ENCODE measurements at places on chromosomes 4 and X.
A peak's percentile ranks its signal among the peaks of the same experiment; 100 is the strongest.

DNA sequence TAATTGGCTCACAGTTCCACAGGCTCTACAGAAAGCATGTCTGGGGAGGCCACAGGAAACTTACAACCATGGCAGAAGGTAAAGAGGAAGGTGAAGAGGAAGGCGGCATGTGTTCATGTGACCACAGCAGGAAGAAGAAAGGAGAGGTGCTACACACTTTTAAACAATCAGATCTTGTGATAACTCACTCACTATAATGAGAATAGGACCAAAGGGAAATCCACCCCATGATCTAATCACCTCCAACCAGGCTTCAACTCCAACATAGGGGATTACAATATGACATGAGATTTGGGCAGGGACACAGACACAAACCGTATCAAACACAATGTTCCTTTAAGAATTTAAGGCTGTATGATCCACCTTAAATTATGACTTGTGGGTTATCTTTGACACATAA, 10.5 kb upstream of the PGM2 start:
- DNase-seq, result no peak

DNA sequence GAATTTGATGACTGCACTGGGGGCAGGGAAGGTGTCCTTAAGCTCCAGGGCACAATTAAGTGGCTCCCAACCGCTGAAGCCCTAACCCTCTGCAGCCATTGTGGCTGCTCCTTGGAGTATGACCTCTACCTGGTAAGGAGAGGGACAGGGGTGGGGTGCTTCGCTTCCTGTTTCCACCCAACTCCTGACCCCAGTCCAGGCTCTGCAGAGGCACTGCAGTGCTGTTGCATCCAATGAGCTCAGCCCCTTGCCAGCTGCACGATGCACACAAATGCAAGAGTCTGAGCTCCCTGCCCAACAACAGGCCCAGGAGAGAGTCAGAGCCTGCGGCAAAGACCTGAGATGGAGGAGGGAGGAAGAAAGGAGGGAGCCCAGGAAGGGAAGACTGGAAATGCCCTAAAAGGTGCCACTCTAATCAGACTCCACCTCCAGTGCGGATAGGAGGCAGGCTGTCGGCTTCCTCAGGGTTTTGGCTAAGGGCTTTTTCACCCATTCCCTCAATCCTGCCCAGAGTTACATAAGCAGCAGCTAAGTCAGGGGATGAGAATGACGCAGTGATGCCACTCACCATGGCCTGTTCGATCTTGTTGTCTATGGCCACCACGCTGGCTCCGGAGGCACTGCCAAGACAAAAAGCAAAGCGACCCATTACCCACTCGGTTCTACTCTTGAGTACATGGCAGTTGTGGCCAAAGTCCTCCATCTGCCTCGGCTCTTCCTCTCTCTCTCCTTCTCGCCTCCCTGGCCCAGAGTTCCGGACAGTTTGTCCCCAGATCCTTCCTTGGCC, 60.1 kb downstream of the TSC22D3 start:
- no peak for DNase-seq

DNA sequence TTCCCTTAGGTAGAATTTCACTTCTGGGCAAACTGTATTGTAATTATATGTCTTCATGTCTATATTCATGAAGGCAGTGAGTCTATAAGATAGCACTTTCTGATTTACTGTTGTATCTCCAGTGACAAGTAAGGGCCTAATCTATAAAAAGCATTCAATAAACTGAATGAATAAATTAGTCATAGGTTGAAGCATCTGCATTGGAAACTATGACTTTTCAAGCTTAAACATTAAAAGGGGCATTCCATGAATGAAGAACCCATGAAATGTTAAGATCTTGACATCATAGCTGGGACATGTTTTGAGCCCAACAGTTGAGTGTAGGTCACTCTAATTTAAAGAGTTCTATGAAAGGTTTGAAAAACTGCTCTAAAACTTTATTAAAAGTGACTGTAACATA, 159.3 kb upstream of the LCORL start:
- DNase-seq, result no peak

DNA sequence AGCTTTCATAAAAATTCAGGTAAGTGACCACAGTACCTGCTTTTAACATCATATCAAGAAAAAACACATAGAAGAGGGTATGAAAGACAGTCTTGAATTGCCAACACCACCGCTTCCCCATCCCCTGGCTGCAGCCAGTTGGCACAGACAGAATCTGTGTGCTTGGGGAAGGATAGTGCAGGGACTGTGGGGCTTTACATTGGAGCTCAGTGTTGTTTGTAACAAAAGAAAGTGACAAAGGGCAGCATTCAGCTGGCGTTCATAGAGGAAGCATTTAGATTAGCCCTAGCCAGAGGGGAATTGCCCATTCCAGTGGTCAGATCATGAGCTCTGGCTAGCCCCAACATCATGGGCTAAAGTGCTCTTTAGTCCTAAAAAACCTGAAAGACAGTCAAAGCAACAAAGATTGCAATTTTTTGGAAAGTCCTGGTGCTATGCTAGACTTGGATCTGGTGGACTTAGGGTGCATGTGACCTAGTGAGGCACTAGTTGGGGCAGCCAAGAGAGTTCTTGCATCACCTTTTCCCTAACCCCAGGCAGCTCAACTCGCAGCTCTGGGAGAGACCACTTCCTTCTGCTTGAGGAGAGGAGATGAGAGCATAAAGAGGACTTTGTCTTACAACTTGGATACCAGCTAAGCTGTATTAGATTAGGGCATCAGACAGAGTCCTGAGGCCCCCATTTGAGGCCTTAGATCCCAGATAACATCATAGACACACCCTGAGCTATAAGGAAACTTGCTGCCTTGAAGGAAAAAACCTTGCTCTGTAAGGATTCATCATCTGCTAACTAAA, 1602.4 kb upstream of the ADGRL3 start:
- DNase-seq, result peak; percentile 15

- no peak for DNase-seq
Measured at GRCh38 chr4:10321931-10322330, 135.3 kb downstream of the ZNF518B start.

DNA sequence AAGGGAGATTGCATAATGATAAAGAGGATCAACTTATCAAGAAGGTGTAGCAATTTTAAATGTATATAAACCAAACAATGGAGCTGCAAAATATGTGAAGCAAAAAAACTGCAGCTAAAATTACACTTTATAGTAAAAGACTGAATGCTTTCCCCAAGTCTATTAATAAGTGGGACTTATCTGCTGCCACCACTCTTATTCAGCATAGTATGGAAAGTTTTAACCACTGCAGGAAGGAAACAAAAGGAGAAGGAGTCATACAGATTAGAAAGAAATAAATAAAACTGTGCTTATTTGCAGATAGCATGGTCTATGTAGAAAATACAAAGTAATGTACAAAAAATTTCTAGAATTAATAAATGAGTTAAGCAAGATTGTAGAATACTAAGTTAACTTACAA, 94.1 kb upstream of the GK2 start:
- no peak for DNase-seq

GRCh38 chrX:35458142-35458541, 340.0 kb upstream of the MAGEB16 start:
- DNase-seq, result no peak

- DNase-seq, result no peak
Measured at GRCh38 chrX:31154946-31155345, 83.1 kb upstream of the FTHL17 start.

DNA sequence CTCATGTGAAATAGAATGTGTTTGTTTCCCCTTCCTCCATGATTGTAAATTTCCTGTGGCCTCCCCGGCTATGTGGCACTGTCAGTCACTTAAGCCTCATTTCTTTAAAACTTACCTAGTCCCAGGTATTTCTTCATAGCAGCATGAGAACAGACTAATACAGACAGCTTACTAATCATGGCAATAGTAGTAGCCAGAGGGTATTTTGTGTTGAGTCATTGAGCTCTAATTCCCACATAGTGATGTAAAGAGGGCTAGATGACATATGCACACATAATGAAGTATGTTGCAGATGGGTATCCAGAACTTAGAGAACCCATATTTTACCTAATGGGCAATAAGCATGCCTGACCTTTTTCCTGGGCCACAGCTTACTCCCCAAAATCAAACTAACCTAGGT, 1197.2 kb downstream of the PCDH7 start:
- no peak for DNase-seq

DNA sequence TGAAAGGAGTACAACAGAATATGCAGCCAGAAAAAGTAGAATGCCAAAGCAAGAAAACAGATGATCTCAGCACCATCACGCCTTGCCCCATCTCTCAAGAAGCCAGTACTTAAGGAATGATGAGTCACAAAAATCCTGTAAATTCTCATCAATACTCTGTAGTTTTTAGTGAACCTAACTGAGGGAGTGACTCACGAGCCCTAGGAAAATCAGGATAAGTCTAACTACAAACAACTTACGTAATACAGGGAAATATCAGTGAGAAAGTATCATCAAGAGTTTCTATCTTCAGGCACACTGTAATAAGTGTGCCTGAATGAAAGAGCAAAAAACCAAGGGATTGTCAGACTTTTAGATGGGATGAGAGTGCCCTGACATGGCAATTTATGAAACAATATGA, 644.4 kb downstream of the STPG2 start:
- no peak for DNase-seq

DNA sequence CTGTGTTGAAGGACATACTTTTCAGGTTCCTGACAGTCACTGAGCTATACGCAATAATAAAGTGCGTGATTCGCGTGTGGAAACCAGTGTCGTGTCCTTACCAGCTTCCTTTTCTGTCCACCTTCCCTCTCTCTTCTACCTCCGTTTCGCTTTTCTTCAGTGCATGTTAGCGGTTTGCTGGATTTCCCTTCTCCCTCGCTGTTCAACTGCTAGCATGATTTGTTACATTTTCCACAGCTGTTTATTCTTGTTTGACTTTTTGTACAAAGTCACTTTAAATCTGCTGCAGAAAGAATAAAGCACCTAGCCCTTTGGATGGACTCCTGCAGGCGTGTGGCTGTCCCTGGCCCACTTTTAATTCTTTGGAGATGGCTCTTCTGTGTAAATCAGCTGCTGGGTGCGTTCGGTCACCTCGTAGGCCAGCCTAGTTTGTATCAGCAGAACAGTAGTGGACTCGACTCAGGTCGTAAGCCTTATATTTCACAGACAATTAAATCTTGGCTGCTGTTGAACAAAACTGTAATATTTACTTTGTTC, 8.9 kb upstream of the HAND2 start:
- DNase-seq, result no peak

Data from inflammatory macrophage treated with lipopolysaccharide for 1 hour (primary cell).